Right lobe of liver (tissue), 6 donors: ENCODE measurements at places on chromosomes 3 and 15. TPM values are rescaled to one million over a fixed set of nuclear protein-coding genes. Genes with fewer than 3 reads are reported as not detected.

DNA sequence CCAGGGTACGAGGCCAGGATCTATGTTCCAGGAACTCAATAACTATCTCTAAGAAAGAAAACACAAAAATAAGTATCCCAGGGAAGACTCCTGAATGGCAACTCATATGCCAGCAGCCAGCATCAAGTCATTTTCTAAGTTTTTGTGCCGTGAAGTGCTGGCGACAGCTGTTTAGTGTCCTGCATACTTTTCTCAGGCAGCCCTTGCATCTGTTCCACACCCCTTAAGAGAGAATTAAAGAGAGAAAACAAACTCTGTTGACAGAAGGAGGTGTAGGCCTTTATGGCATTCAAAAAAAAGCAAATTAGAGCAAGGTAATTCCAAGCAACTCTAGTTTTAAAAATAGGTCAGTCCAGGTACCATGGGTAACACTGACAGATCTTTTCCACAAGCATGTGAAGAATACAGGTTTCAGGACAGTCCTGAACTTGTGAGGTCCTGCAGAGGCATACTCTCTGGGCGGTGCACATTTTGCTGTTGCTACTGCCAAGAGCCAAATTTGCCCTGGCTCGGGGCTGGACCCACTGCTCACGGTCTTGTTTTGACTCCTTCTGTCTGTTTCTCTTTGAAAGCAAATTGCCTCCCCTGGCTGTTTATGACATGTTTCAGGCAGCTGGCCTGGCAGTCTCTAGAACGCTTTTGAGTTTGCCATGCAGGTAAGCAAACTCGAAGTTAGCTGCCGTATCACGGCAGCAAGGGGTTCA is 252.1 kb upstream of the ADAMTS9 start:
- H3K27ac ChIP-seq: no peak overlapping the region
- H3K27me3 ChIP-seq: no peaks in the 10 kb centered on the region
- H3K4me3 ChIP-seq: no peak overlapping the region
- no peaks in the 10 kb centered on the region for H3K36me3 ChIP-seq

- H3K4me1 ChIP-seq: no peaks in the 10 kb centered on the region
- H3K27ac ChIP-seq: no peak overlapping the region
- H3K36me3 ChIP-seq: no peaks in the 10 kb centered on the region
- no peak overlapping the region for H3K4me3 ChIP-seq
- no peaks in the 10 kb centered on the region for H3K27me3 ChIP-seq
Observed at GRCh38 chr15:71844916-71845315, 34.6 kb downstream of the NR2E3 start.

DNA sequence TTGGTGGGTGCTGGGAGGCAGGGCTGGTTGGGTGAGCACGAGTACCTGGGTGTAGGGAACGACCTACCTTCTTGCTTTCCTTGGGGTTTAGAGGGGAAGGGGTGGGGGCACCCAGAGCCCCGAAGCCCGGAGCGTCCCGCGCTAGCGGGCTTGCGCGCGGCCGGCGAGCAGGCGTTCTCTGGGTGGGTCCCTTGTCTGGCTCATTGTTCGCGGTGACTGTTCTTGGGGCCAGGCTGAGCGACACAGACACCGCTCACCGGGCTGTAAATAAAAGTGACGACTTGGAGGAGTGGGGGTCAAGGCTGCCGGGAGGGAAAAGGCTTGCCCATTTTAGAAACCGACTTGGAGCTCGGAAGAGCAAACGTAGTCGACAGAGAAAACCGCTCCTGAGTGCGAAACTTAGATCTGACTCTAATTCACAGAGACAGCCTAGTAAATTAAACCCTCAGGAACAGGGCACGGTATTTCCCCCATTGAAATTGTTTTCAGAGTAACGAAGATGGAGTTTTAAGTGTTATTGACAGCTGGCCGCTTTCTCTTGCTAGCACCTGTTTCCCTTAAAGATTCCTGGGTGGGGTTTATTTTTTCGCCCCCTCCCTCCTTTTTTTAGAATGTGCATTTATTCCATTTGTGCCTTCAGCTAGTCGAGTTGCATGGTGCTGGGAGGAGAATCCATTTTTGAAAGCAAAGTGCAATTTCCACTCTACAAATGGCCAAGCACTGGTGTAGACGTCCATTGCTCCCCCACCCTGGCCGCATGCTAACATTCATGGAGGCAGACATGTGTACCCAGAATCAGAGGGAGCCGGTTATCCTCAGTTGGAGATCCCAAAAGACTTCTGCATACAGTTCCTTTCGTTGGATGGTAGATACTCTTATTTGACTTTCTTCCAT is 532.1 kb upstream of the SEMA6D start:
- no peak overlapping the region for H3K27ac ChIP-seq
- H3K4me3 ChIP-seq: peak overlapping the region; percentile 20
- H3K36me3 ChIP-seq: no peaks in the 10 kb centered on the region
- H3K4me1 ChIP-seq: peaks cover 9% of the 10 kb centered on the region
- DNase-seq: peak; percentile 31

DNA sequence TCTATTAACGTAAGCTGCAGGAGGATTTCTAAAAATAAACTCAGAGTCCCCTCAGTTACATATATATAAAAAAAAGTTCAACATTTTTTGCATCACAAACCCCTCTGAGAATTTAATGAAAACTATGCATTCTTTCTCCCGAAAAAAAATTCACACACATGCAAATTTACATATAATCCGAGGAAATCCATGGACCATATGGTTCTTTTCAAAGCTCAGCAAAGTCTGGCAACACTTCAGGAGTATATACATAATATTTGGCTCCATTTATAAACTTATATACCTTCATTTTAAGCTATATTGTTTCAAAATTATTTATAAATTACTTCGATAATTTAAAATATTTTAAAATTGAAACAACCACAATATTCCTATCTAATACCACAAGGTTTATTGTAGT is 140.7 kb upstream of the PLXND1 start:
- no peaks in the 10 kb centered on the region for H3K27me3 ChIP-seq
- H3K4me1 ChIP-seq: no peaks in the 10 kb centered on the region
- DNase-seq: no peak
- H3K27ac ChIP-seq: no peak overlapping the region

DNA sequence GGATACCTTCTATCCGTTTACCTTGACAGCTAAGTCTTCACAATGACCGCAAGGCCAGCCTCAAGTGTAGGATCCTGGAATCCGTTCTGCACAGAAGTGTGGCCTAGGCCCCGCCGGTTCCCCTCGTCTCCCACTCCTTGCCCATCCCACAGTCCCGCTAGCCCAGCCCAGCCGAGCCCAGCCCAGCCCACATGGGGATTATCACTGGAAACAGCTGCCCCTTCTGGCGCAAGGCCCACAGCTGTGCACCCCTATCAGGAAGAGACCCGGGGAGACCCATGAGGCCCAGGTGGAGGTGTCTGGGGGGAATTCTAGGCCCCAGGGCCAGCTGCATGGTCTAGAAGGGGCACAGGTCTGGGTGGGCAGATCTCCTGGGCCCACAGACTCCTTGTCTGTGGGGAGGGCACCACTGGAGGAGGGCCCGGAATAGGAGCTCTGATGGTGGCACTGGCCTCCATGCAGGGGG is 27.9 kb upstream of the KLF13 start:
- DNase-seq: peak; percentile 58
- H3K4me3 ChIP-seq: no peak overlapping the region
- no peak overlapping the region for H3K27ac ChIP-seq
- H3K4me1 ChIP-seq: peaks cover 56% of the 10 kb centered on the region

GRCh38 chr3:125098611-125099291 is 43.0 kb upstream of the HEG1 start:
- no peak overlapping the region for H3K27ac ChIP-seq
- no peak overlapping the region for H3K4me3 ChIP-seq
- no peaks in the 10 kb centered on the region for H3K36me3 ChIP-seq
- H3K27me3 ChIP-seq: no peaks in the 10 kb centered on the region

- peak; percentile 52 for DNase-seq
- peaks cover 3% of the 10 kb centered on the region for H3K27me3 ChIP-seq
- peak overlapping the region; percentile 41 for H3K4me3 ChIP-seq
- no peaks in the 10 kb centered on the region for H3K36me3 ChIP-seq
- peaks cover 7% of the 10 kb centered on the region for H3K4me1 ChIP-seq
- H3K27ac ChIP-seq: peak overlapping the region; percentile 36
Observed at GRCh38 chr3:185823078-185824044, 1.5 kb downstream of the IGF2BP2 start.

The CTXN2 gene
- not detected for total RNA-seq

The MANF gene
- total RNA-seq: 128 TPM

The FAM107A gene
- total RNA-seq: 0.33 TPM

The DUOX1 gene
- not detected for total RNA-seq

The CSNK1G1 gene
- total RNA-seq: 4.7 TPM

The PRR20G gene
- not detected for total RNA-seq
